ENCODE measurements at places on chromosomes 7 and 10. TPM values are rescaled to one million over a fixed set of nuclear protein-coding genes. Genes with fewer than 3 reads are reported as not detected.
A peak's percentile ranks its signal among the peaks of the same experiment; 100 is the strongest.

GRCh38 chr7:50450590-50451032, 461 bp upstream of the FIGNL1 start:
- peaks cover 7% of the 10 kb centered on the region for H3K36me3 ChIP-seq
- peak overlapping the region; percentile 69 for H3K27ac ChIP-seq
- peaks cover 13% of the 10 kb centered on the region for H3K27me3 ChIP-seq
- H3K4me1 ChIP-seq: peaks cover 32% of the 10 kb centered on the region
- DNase-seq: no peak

GRCh38 chr7:22343071-22343470, 13.9 kb downstream of the RAPGEF5 start:
- no peak overlapping the region for H3K27ac ChIP-seq
- H3K4me1 ChIP-seq: no peaks in the 10 kb centered on the region
- H3K4me3 ChIP-seq: no peak overlapping the region
- H3K27me3 ChIP-seq: no peaks in the 10 kb centered on the region
- no peak for DNase-seq

GRCh38 chr7:38842746-38843145, 66.2 kb downstream of the VPS41 start:
- DNase-seq: no peak
- no peaks in the 10 kb centered on the region for H3K27me3 ChIP-seq
- H3K27ac ChIP-seq: no peak overlapping the region
- no peak overlapping the region for H3K4me3 ChIP-seq

- no peaks in the 10 kb centered on the region for H3K36me3 ChIP-seq
- DNase-seq: no peak
- H3K4me3 ChIP-seq: no peak overlapping the region
- H3K27ac ChIP-seq: no peak overlapping the region
Observed at GRCh38 chr7:123034106-123034505, 38.6 kb upstream of the TAS2R16 start.

DNA sequence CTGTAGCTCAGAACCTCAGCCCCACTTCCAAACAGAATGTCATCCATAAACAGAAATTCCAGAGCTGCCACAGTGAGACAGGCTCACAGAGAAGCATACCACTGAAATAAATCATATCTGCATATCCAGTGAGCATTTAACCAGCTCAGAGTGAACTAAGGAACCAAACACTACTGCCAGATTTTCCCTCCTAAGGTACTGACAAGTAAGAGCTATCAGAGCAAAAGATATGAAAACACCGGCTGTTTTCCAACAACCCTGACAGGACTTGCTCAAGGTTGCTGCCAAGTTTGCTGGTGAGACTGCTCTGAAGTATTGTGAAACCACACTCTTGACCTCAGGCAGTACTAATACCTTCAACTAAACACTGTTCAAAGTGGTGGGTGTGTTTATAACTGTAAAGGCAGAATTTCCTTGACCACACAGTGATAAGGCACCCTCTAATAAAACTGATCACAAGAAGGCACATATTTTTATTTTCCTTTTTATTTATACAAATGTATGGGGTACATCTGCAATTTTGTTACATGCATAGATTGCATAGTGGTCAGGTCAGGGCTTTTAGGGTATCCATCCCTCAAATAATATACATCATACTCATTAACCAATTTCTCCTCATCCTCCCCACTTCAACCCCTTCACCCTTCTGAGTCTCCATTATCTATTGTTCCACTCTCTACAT, 18.3 kb downstream of the SGMS1 start:
- H3K4me1 ChIP-seq: peaks cover 14% of the 10 kb centered on the region
- H3K36me3 ChIP-seq: no peaks in the 10 kb centered on the region
- H3K27ac ChIP-seq: no peak overlapping the region

- no peak for DNase-seq
- peaks cover 7% of the 10 kb centered on the region for H3K27me3 ChIP-seq
- H3K27ac ChIP-seq: no peak overlapping the region
- H3K36me3 ChIP-seq: no peaks in the 10 kb centered on the region
- H3K4me3 ChIP-seq: no peak overlapping the region
Observed at GRCh38 chr7:132687016-132687415, 110.7 kb upstream of the PLXNA4 start.

DNA sequence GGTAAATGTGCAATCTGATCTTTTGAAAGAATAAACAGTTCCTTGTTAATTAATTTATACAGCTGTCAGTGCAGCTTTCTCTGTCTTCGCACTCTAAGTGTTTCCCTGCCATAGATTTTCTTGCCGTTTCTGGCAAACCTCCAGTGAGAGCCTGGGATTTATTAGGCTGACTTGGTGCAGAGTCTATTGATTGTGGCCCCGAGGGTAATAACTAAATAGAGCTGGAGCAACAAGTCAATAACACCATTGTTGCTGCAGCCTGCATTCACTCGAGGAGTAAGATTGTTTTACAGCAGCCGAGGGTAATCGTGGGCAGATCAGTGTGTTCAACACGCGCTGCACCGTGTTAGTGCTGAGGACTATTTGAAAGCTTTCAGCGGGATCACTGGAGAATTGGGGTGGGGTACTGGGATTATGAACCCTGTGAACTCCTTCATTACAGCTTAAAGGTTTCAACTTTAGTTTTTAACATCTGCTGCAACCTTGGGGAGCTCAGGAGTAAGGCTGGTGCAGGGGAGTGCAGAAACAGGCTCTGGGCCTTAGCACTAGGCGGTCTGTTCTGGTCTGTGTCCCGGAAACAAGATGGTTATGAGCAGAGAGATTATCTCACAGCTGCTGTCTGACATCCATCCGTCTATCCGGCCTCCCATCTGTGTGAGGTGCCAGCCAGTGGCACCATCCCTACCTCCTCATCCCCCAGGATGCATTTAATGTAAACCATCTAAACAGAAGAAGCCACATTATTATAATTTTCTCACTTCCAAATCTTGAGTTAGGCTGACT, 174.0 kb upstream of the TCF7L2 start:
- H3K27me3 ChIP-seq: no peaks in the 10 kb centered on the region
- no peaks in the 10 kb centered on the region for H3K36me3 ChIP-seq
- peaks cover 30% of the 10 kb centered on the region for H3K4me1 ChIP-seq
- H3K27ac ChIP-seq: no peak overlapping the region

- no peaks in the 10 kb centered on the region for H3K36me3 ChIP-seq
- H3K4me1 ChIP-seq: no peaks in the 10 kb centered on the region
- no peaks in the 10 kb centered on the region for H3K27me3 ChIP-seq
- H3K4me3 ChIP-seq: no peak overlapping the region
- DNase-seq: peak; percentile 21
Observed at GRCh38 chr7:24419077-24419476, 135.1 kb downstream of the NPY start.

GRCh38 chr7:38829488-38830165, 79.4 kb downstream of the VPS41 start:
- no peak overlapping the region for H3K4me3 ChIP-seq
- no peaks in the 10 kb centered on the region for H3K4me1 ChIP-seq
- no peak for DNase-seq
- no peaks in the 10 kb centered on the region for H3K27me3 ChIP-seq
- H3K27ac ChIP-seq: no peak overlapping the region
- no peaks in the 10 kb centered on the region for H3K36me3 ChIP-seq

DNA sequence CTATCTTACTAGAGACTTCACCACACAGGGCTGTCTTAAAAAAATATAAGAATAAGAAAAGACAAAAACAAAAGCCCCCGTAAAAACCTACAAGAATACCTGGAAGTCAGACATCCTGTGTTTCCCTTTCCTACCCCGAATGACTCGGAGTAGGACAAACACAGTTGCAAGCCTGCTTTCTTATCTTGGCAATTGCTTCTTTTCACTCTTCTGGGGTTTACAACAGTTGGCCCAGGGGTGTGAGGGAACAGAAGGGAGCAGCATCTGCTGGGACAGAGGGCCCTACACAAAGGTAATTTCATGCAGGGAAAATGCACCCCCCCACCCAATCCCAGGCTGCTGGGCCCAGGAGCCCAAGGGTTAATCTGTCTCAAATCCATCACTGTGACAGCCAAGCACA, 220.6 kb downstream of the ARHGAP12 start:
- no peaks in the 10 kb centered on the region for H3K36me3 ChIP-seq
- no peaks in the 10 kb centered on the region for H3K4me1 ChIP-seq
- no peak overlapping the region for H3K27ac ChIP-seq
- no peaks in the 10 kb centered on the region for H3K27me3 ChIP-seq
- DNase-seq: no peak

DNA sequence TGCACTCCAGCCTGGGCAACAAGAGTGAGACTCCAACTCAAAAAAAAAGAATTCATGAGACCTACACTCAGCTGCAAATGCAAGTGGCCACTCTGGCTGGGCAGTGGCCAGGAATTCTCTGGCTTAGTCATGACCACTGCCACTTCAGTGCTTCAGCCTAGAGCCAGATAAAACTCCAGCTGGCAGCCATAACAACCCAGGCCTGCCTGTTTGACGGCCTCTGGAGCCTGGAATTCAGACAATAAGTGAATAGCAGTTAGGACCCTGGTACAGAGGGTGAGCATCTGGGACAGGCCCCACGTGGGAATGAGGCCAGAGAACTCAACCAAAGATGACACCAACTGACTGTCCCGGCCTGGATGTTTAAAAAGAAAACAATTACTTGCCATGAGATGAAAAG, 18.9 kb downstream of the RCC1L start:
- peaks cover 14% of the 10 kb centered on the region for H3K36me3 ChIP-seq
- no peaks in the 10 kb centered on the region for H3K4me1 ChIP-seq
- no peak overlapping the region for H3K4me3 ChIP-seq
- H3K27me3 ChIP-seq: no peaks in the 10 kb centered on the region
- DNase-seq: no peak

GRCh38 chr7:119522263-119522662, 750.7 kb upstream of the KCND2 start:
- no peak overlapping the region for H3K27ac ChIP-seq
- no peaks in the 10 kb centered on the region for H3K36me3 ChIP-seq
- H3K4me3 ChIP-seq: no peak overlapping the region
- H3K4me1 ChIP-seq: no peaks in the 10 kb centered on the region

DNA sequence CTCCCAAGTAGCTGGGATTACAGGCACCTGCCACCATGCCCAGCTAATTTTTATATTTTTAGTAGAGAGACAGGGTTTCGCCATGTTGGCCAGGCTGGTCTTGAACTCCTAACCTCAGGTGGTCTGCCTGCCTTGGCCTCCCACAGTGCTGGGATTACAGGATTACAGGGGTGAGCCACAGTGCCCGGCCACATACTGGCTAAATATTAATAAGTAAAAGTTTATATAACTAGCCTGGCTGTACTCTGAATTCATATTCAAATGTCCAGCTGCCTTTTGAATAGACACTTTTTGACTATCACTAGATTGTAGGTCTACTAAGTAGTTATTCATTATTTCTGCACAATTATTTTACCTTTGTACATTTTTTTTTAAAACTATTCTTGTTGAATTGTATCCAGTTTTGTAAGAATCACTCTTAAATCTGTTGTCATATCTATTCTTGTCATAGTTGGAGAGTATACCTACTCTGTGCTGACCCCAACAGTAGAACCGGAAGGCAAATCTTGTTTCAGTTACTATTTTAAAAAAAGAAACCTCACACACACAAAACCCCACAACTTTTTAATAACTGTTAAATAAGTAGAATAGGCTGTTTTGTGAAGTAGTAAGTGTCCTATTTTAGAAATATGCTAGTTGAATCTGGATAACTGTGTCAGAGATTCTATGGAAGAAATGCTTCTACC, 29.6 kb downstream of the MINPP1 start:
- H3K4me1 ChIP-seq: no peaks in the 10 kb centered on the region
- H3K27ac ChIP-seq: no peak overlapping the region
- no peaks in the 10 kb centered on the region for H3K36me3 ChIP-seq
- H3K27me3 ChIP-seq: no peaks in the 10 kb centered on the region
- no peak for DNase-seq

- DNase-seq: no peak
- no peak overlapping the region for H3K27ac ChIP-seq
- H3K27me3 ChIP-seq: no peaks in the 10 kb centered on the region
- H3K4me1 ChIP-seq: peaks cover 4% of the 10 kb centered on the region
Observed at GRCh38 chr7:28067171-28067570, 113.4 kb downstream of the JAZF1 start.

DNA sequence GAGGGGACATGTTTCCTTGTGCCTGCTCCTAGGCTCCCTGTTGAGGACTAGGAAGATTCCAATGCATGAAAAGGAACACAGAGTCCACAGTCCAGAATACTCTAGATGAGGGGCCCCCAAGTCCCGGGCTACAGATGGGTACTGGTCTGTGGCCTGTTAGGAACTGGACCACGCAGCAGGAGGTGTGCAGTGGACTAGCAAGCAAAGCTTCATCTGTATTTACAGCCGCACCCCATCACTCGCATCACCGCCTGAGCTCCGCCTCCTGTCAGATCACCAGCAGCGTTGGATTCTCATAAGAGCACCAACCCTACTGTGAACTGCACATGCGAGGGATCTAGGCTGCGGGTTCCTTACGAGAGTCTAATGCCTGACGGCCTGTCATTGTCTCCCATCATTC, 233.0 kb upstream of the MKLN1 start:
- H3K36me3 ChIP-seq: no peaks in the 10 kb centered on the region
- no peaks in the 10 kb centered on the region for H3K27me3 ChIP-seq
- H3K27ac ChIP-seq: no peak overlapping the region
- H3K4me1 ChIP-seq: no peaks in the 10 kb centered on the region

GRCh38 chr7:17120756-17121155, 177.7 kb upstream of the AHR start:
- no peaks in the 10 kb centered on the region for H3K4me1 ChIP-seq
- H3K36me3 ChIP-seq: no peaks in the 10 kb centered on the region
- no peak overlapping the region for H3K4me3 ChIP-seq
- no peaks in the 10 kb centered on the region for H3K27me3 ChIP-seq
- no peak overlapping the region for H3K27ac ChIP-seq

- no peaks in the 10 kb centered on the region for H3K27me3 ChIP-seq
- H3K4me1 ChIP-seq: no peaks in the 10 kb centered on the region
- H3K27ac ChIP-seq: no peak overlapping the region
- no peak overlapping the region for H3K4me3 ChIP-seq
Observed at GRCh38 chr10:22666287-22667092, 47.9 kb downstream of the PIP4K2A start.

- no peaks in the 10 kb centered on the region for H3K4me1 ChIP-seq
- no peak overlapping the region for H3K27ac ChIP-seq
Observed at GRCh38 chr7:104643587-104644217, 315.3 kb downstream of the LHFPL3 start.

DNA sequence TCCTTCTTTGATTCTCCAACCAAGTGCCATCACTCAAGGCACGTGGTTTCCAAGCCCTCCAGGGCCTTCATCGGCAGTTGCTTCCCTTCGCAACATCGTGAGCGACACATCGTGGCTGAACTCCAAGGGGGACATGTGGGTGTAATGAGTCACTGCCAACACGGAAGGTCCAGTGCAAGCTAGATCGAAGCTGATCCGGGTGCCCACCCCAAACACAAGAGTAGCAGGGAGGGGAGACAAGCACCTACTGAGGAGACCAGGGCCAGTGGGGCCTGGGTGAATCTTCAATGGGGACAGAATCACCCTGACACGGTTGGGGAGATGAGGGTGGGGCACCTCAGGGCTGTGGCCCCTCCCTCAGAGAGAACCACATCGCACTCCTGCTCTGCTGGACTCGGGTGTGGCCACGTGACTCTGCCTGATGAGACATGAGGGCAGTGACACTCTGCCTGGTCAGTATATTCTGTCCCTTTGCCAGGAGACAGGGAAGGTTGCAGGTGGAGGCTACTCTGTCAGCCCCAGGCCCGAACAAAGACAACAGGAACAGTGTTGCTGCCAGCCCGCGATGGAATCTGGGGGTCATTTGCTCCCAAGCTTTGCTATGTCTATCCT, 36.8 kb upstream of the HSPA12A start:
- H3K4me1 ChIP-seq: peaks cover 15% of the 10 kb centered on the region
- H3K4me3 ChIP-seq: peak overlapping the region; percentile 12
- peak; percentile 35 for DNase-seq
- no peak overlapping the region for H3K27ac ChIP-seq
- no peaks in the 10 kb centered on the region for H3K36me3 ChIP-seq

ARHGEF35 gene
- total RNA-seq: 17.4 TPM

KLF14 gene
- total RNA-seq: 0.93 TPM

GPR141 gene
- not detected for total RNA-seq

ZWINT gene
- 64.5 TPM for total RNA-seq

FHIP2A gene
- total RNA-seq: 20.7 TPM

GPC2 gene
- 17.9 TPM for total RNA-seq
